ENCODE measurements at places on chromosomes 2 and 18.

- no peak for DNase-seq
Observed at GRCh38 chr18:76496194-76496890, 1.3 kb upstream of the ZNF516 start.

GRCh38 chr2:30663321-30663720 lies 143.9 kb downstream of the CAPN13 start:
- DNase-seq, result no peak

DNA sequence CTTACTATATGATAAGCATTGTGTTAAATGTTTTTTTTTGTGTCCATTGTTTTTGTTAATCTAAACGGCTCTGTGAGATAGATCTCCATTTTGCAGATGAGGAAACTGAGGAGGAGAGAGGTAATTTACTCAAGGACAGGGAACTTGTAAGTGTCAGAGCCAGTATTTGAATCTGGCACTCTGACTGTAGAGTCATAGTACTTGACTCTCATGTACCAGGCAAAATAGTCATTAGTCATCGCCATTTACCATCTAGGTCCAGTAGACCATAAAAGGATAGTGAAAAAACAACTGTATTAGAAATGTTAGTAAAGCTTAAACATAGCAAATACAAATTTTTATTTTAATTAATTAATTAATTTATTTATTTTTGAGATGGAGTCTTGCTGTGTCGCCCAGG lies 4.8 kb downstream of the PSMD14 start:
- DNase-seq, result no peak

DNA sequence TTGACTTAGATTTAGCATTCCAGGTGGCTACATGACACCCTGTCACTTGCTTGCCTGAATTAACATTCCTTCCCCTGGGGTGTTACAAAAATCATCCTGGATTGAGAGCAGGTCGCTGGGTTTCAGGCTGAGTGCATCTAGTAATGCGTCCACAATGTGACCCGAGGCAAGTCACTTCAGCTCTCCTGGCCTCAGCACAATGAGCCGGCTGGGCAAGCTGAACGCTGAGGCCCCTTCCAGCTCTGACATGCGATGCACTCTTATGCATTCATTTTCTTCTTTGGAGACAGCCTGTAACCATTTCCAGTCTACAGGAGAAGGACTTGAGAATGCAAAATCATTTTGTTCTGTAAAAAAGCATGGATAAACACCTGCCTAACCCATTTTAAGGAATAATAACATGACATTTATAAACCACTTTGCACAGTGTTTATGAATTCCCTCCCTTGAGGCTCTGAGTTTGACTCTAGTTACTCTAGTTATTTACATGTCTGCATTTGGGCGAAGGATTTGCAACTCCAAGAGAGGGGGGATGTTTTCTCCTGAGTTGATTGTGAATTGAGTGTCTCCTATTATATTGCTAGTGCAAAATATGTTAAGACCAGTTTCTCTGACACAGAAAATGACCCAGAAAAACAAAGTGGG lies 63.0 kb upstream of the CPO start:
- no peak for DNase-seq

- no peak for DNase-seq
Observed at GRCh38 chr2:65357959-65358294, 74.5 kb downstream of the SPRED2 start.

- DNase-seq, result no peak
Observed at GRCh38 chr2:9908639-9909038, 42.9 kb upstream of the GRHL1 start.

GRCh38 chr2:119478978-119479295 lies 45.3 kb downstream of the SCTR start:
- DNase-seq, result no peak

DNA sequence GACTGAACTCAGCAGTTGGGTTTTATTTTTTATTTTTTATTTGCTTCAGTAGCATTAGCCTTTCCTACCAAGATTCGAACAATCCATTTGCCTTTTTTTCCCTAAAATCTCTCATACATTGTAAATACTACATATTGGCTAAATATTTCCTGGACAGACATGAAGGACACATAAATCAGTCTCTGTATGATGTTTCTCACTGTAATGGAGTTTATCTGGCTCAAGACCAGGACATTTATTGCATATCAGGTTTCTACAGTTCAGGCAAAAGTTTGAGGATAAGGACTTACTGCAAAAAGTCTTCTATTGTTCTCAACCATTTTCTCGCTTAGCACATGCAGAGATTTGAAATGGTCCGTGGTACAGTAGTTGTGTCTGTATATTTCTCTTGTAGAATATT lies 3.3 kb downstream of the CLUL1 start:
- DNase-seq, result no peak

GRCh38 chr2:110866045-110866444 lies 133.7 kb downstream of the ACOXL start:
- DNase-seq, result no peak

GRCh38 chr2:237074211-237074993 lies 11.3 kb upstream of the COPS8 start:
- DNase-seq, result no peak

GRCh38 chr2:224982226-224982625 lies 60.0 kb downstream of the DOCK10 start:
- DNase-seq, result no peak

DNA sequence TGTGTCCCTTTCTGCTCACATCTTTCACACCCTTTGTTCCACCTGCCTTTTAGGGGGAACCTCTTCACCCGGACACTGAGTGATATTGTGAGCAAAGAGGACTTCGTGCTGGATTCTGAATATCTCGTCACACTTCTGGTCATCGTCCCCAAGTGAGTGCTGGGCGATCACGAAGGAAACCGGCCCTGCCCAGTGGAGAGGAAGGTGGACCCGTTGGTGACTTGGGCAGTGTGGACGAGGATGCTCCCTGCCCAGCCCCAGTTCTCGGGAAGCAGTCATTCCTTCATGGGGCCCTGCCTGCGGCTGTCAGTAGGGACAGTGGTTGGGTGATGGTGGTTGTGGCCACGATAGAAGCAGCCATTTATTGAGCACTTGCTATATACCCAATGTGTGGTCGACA lies 40.8 kb downstream of the PDIA6 start:
- DNase-seq, result no peak

GRCh38 chr2:125471963-125472362 lies 1184.0 kb upstream of the GYPC start:
- DNase-seq, result no peak

GRCh38 chr2:11827547-11827946 lies 81.1 kb downstream of the LPIN1 start:
- no peak for DNase-seq

DNA sequence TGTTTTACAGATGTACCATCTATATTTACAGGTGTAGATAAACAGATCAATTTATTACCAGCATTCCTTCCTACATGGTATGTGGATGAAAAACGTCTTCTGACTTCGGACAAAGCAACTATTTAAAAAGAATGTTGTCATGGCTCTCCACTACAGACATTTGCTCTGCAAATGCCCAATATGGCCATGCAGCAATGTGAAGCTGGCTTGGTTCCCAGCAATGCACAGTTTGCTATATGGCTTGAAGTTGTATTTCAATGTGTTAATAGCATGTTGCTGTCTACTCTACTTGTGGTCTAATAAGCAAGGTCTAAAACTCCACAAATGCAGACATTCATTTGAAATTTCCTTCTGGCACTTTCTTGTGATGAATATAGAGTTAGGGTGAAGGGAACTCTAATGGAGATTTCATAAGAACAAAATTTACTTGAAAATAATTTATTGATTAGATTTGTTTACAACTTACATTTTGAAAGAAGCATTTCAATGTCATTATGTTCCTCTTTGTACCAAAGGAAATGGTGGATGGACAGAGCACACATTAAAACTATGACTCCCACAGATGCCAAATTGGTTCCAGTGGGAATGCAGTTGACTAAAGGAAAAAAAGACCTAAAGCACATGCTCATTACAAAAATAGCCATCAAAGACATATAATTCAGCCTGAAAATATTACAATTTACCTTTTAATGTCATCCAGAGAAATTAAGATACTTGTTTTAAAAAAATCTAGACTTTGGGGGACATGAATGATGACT lies 234.0 kb downstream of the DYM start:
- no peak for DNase-seq

- DNase-seq, result no peak
Observed at GRCh38 chr18:70256184-70256583, 32.7 kb upstream of the SOCS6 start.

DNA sequence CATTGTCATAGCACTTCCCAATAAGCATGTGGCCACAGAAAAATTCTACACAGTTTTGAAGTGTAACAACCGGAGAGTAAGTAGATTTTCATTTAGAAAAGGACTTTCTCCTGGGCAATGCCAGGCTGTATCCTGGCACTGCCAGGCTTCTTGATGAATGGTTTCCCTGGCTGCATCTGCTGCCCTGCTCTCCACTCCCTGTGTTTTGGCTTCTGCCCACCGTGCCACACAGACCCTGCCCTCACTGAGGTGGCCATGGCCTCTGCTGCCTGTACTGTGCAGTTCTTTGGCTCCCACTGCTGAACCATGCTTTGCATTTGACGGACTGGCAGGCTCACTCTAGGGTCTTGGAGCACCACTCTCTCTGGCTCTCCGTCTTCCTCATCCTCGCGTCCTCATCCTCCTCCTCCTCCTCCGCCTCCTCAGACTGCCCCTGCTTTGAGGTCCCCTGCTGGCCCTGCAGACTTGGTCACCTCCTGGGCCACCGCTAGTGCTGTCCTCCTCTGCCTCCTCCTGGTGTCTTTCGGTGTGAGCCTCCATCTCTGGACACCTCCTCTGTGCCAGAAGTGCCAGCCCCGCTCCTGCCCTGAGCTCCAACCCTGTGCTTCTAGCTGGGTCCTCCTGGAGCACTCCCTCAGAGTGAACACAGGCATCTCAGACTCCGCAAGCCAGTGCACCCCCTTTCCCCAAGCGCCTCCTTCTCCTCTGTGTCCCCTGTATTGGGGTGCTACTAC lies 45.9 kb upstream of the CNGA3 start:
- no peak for DNase-seq

GRCh38 chr2:25960920-25961319 lies 21.4 kb downstream of the KIF3C start:
- no peak for DNase-seq

DNA sequence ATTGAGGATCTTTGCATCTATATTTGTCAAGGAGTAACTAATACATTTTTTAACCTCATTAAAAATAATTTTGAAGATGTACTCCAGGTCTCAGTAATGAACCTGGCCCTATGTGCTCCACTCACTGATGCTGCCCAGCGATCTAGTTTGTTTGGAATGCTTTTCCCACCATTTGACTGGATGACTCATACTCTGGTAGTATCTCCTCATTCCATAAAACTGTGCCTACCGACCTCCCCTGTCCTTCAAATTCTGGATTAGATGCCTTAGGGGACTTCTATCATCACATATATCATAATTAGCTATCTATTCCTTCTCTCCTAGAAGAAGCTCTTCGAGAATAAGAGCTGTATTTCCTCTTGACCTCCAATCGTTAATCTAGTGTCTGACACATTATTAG lies 83.8 kb downstream of the FAM117B start:
- DNase-seq, result no peak

GRCh38 chr18:74040459-74041332 lies 106.9 kb downstream of the FBXO15 start:
- DNase-seq, result peak; percentile 7

GRCh38 chr2:172334988-172335387 lies 92.4 kb upstream of the ITGA6 start:
- DNase-seq, result no peak

DNA sequence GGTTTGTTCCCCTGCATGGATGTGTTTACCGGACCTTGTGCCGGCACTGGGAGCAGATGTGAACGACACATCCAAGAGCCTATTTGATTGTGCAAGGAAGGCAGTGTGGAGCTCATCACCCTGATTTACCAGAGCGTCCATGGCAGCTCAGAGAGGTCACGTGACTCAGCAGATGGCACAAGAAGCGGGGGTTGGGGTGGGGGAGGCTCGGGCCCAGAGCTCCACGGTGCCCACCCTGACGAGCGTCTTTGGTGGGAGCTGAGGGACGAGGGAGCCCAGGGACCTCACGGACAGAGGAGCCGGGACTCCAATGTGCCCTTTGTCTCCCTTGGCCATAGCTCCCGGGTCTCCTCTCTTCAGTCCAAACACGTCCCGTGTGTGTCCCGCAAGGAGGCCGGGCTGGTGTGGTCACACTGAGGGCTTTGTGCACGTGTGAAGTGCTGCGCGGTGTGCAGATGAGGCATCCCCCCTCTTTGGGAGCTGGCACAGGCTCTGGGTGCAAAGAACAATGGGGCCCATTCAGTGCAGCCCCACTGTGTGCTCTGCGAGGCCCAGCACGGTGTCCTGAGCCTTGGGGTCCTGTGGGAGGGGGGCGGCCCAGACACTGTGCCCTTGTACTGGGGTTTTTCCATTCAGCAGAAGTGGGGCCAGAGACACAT lies 15.5 kb downstream of the KCNIP3 start:
- no peak for DNase-seq

DNA sequence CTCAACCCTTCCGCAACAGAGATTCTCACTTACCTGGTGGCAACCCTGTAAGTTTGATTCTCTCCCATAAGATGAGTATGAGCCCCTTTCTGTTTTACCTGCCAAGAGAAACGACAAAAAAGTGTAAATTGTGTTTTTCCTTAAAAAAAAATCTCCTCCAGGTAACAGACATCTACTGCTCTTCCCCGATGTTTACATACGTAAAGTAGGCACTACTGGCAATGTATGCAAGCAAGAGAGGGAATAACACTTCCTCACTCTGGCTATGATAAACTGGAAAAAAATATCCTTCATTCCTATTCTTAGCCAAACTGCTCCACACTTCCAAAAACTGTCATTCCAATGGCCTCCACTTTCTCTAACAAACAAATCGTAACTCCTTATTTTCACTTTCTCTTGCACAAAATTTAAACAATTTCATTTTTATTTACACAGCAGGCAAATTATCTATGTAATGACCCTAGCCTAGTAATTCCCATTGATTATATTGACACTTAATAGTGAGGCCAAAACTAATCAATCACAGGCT lies 184.5 kb downstream of the TCF4 start:
- DNase-seq, result no peak

GRCh38 chr2:191862156-191862775 lies 15.4 kb upstream of the CAVIN2 start:
- no peak for DNase-seq

- peak; percentile 67 for DNase-seq
Observed at GRCh38 chr2:203811491-203812221, 55.9 kb upstream of the CTLA4 start.

DNA sequence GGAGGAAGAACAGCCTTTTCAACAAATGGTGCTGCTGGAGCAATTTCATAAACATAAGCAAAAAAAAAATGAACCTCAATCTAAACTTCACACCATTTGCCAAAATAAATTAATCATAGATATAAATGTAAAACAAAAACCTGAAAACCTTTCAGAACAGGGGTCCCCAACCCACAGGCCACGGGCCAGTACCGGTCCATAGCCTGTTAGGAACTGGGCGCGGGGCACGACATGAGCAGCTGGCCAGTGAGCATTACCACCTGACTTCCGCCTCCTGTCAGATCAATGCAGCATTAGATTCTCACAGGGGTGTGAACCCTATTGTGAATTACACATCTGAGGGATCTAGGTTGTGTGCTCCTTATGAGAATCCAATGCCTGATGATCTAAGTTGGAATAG lies 176.0 kb downstream of the EXOC6B start:
- no peak for DNase-seq

GRCh38 chr2:181766129-181766528 lies 85.8 kb upstream of the NEUROD1 start:
- no peak for DNase-seq

GRCh38 chr2:236691799-236692167 lies 122.2 kb downstream of the ACKR3 start:
- DNase-seq, result no peak
